IPS DF 6.9 (cell line): ENCODE measurements at places on chromosomes 6 and 20.

- no peaks in the 10 kb centered on the region for H3K27me3 ChIP-seq
- no peak overlapping the region for H3K4me3 ChIP-seq
- H3K27ac ChIP-seq = no peak overlapping the region
- peak; percentile 54 for DNase-seq
- no peaks in the 10 kb centered on the region for H3K36me3 ChIP-seq
Observed at GRCh38 chr6:97524811-97525210, 241.8 kb upstream of the MMS22L start.

DNA sequence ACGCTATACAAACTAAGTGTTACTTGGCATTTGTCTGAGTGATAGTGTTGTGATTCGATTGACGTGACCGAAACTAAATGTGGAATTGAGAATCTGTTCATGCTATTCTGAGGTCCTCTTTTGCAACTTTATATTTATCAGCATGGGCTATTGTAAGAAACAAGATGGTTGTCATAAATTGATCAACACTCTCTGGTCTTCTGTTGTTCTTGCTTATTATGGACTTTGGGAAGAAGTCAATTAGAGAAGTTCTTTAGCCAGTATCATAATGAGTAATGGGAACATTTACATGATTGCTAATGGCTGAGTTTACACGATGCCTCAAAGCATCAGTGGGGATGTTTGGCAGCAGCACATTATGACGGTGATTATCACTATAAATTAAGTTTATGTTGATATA, 195.0 kb downstream of the CD83 start:
- H3K27ac ChIP-seq = no peak overlapping the region
- H3K4me3 ChIP-seq = no peak overlapping the region
- no peak for DNase-seq
- no peaks in the 10 kb centered on the region for H3K36me3 ChIP-seq
- H3K4me1 ChIP-seq = peaks cover 2% of the 10 kb centered on the region; the same call in 1 of the 2 replicates

DNA sequence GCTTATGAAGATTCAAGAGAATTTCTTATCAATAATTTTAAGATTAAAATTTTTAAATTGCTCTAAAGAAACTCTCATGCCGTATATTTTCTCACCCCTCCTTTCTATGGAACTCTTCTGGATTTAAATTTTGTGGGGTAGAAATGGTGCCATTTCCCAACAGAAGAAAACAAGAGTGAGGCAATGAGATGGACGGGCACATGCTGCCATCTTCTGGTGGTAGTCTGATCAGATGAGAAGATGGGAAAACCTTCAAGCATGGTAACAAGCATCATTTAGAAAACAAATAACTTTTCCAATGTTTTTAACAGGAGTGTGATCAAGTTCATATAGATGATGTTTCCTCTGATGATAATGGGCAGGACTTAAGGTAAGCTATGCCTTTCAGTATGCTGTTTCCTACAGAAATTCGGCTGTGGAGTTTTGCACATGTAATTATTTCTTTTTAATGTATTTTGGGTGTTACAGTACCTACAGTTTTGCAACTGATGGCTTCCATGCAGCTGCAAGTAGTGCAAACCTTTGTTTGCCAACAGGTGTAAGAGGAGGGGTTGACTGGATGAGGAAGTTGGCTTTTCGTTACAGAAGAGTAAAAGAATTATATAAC, 271.4 kb downstream of the EYA4 start:
- no peaks in the 10 kb centered on the region for H3K27me3 ChIP-seq
- peak; percentile 39 for DNase-seq
- no peak overlapping the region for H3K27ac ChIP-seq
- no peak overlapping the region for H3K4me3 ChIP-seq
- H3K36me3 ChIP-seq = no peaks in the 10 kb centered on the region

- H3K4me1 ChIP-seq = no peaks in the 10 kb centered on the region
- H3K4me3 ChIP-seq = no peak overlapping the region
- no peaks in the 10 kb centered on the region for H3K27me3 ChIP-seq
- H3K36me3 ChIP-seq = no peaks in the 10 kb centered on the region
Observed at GRCh38 chr6:138155443-138155842, 6.3 kb upstream of the ARFGEF3 start.

DNA sequence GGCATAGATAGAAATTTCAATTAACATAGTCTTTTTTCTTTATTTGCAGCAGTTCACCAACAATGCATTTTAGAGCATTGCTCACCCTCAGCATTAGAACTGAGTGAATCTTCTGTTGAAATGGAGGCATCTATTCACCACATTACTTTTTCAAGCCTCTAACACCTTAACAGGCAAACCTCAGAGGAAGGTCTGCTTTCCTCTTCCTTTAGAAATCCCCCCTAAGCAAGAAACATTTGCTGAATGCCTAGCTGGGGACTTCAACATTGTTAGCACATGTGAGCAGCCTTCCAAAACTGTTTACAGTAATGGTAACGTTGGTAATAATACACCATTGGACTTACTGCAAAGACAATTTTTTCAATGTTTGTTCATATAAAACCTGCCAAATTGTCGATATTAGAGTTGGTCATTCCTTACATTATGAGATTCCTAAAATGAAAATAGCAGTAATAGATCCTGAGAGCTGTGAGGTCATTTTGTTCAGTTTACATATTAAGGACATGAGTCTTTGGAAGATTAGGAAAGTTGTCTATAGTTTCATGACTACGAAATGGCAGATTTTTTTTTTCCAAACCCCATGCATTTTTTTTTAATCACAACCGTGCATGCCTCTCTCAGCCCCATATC, 20.6 kb upstream of the AKIRIN2 start:
- H3K4me3 ChIP-seq = no peak overlapping the region
- H3K27ac ChIP-seq = no peak overlapping the region
- no peaks in the 10 kb centered on the region for H3K36me3 ChIP-seq

DNA sequence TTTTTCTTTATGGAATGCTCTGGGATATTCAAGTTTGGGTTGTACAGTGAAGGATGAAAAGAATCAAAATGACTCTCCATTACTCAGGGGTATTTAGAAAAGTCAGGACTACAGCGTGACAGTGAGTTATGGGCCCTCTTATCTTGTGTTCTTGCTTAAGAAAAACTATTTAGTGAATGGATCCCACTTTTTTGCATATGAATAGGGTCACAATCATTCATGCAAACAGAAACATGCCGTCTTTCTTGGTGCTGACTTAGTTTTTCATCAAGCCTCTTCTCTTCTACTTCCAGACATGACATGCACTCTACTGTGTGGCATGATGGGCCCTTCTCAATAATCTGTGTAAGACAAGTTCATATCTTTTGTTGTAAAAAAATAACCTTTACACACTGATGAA, 488.4 kb upstream of the MMS22L start:
- no peak for DNase-seq
- H3K4me3 ChIP-seq = no peak overlapping the region
- no peaks in the 10 kb centered on the region for H3K36me3 ChIP-seq

- H3K4me3 ChIP-seq = no peak overlapping the region
- no peaks in the 10 kb centered on the region for H3K27me3 ChIP-seq
- no peak overlapping the region for H3K27ac ChIP-seq
Observed at GRCh38 chr6:40715570-40716403, 128.6 kb upstream of the LRFN2 start.

DNA sequence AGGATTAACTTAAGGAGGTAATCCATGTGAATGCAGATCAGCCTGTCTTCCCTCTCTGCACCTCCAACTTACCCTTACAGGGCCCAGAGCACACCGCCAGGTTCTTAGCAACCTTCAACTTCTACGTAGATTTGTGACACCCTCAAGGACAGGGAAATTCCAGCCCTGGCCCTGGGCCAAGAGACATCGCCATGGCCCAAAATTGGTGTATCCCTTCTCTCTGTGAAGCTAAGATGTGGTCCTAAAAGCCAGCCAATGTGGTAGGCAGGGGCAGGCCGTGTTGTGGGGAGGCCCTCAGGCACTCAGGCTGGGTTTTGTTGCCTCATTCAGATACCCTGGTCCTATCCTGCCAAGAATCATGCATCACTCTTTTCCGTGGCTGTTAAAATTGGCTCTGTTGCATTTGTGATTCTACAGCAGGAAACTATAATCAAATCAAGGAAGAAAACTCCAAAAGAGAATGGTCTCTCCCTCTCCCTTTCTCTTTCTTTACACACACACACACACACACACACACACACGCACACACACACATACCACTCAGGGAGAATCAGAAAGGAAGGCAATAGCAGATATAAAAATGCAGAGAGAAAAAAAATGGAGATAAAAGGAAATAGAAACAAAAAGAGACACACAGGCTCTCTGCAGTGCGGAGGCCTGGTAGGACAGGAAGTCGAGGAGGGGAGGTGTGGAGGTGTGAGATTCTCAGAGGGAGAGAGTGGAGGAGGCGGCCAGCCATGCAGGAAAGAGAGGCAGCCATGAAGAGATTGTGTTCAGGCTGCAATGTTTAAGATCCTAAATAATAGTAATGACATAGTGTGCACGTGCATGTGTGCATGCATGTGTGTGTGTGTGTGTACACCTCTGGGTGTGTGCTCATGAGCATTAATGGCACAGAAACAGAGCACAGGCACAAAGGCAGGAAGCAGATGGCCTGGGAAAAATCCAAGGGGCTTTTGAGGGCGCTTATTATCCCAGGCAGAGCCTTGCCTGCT, 201.8 kb upstream of the LRFN2 start:
- H3K27ac ChIP-seq = no peak overlapping the region
- H3K4me1 ChIP-seq = no peaks in the 10 kb centered on the region
- H3K36me3 ChIP-seq = no peaks in the 10 kb centered on the region
- no peak overlapping the region for H3K4me3 ChIP-seq
- no peak for DNase-seq
- H3K27me3 ChIP-seq = no peaks in the 10 kb centered on the region

GRCh38 chr6:34580707-34581560, 24.8 kb upstream of the SPDEF start:
- no peaks in the 10 kb centered on the region for H3K36me3 ChIP-seq
- no peak overlapping the region for H3K4me3 ChIP-seq
- H3K4me1 ChIP-seq = peaks cover 1% of the 10 kb centered on the region; the same call in 1 of the 2 replicates
- H3K27me3 ChIP-seq = no peaks in the 10 kb centered on the region
- no peak for DNase-seq
